ENCODE measurements at places on chromosomes 16 and 17.

GRCh38 chr16:84340325-84341040 is 27.9 kb upstream of the ATP2C2 start:
- no peak for DNase-seq

GRCh38 chr17:64218066-64218465 is 45.0 kb downstream of the TEX2 start:
- DNase-seq = no peak

DNA sequence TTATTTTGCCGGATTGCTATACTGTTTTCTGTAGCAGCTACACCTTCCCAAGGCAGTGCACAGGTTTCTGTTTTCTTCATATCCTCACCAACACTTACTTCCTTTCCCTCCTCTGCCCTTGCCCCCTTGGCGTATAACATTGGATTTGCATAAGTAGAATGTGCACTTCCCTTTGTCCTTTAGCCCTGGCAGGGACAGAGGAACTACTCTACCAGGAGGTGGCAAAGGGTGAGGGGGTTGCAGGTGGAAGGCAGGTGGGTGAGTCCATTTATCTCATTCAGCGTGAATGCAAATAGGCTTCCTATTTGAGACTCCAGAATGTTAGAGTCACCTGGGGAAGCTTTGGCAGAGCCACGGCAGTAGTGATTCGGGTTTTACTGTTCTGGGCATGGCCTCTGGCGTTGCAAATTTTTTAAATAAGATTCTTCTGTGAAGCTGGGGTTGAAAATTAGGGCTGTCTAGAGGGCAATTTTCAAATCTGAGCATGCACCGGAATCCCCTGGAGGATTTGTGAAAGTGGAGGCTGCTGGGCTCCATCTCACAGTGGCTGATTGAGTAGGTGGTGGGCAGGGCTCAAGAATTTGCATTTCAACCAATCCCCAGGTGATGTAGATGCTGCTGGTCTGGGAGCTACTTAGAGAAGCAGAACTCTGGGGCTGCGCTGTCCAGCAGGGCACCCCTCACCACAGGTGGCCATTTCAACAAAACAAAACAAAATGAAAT is 84.7 kb downstream of the PLCG2 start:
- no peak for DNase-seq

DNA sequence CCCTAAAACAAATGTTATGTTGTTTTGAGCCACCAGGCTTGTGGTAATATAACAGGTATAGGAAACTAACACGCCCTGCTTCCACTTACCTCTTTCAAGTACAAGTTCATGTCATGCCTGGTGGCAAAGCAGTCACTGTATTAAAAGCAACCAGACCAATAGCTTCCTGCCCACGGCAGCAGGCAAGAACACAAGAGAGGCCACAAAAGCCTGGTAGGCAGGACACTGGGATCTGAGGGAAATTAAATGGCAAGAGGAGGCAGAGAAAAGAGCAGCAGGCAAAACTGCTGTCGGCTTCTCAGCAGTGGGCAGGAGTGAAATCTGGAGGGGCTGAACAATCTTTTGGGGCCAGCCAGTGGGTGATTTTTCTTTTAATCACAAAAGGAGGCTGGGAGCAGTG is 2.2 kb downstream of the CYTH1 start:
- DNase-seq = no peak

GRCh38 chr16:49780433-49780832 is 75.5 kb downstream of the ZNF423 start:
- DNase-seq = no peak

DNA sequence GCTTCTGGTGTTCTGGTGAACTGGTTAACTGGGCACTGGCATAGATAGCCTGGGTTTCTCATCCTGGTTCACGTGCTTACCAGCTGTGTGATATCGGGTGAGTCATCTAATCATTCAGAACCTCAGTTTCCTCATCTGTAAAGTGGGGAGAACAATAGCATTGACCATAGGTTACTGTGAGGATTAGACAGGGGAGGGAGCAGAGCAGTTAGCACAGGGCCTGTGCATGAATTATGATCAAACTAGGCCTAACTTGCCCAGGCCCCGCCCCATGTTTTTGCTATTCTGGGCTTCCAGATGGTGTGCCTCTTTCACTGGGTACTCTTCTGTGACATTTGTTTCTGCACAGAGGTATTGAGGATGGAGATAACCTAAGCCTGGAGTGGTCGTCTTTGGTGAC is 4.6 kb upstream of the KLHL36 start:
- DNase-seq = no peak

DNA sequence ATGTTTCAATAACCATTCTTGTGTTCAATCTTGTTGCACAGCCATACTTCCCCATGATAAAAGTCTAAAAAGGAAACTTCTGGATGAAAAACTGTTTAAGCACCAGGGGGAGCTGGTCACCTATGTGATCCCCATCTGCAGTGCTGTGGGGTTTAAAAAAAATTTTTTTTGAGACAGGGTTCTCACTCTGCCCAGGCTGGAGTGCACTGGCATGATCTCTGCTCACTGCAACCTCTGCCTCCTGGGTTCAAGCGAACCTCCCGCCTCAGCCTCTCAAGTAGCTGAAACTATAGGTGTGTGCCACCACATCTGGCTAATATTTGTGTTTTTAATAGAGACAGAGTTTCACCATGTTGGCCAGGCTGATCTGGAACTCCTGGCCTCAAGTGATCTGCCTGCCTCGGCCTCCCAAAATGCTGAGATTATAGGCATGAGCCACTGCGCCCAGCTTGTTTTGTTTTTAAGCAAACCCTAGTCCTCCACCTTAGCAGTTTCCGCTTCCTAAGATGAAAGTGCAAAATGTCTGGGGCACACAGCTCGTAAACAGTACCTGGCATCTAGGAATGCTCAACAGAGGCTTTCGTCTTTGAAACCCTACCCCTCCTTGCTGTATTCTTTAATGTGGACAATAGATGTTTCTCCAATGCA is 25.4 kb downstream of the DNAJA2 start:
- DNase-seq = no peak

DNA sequence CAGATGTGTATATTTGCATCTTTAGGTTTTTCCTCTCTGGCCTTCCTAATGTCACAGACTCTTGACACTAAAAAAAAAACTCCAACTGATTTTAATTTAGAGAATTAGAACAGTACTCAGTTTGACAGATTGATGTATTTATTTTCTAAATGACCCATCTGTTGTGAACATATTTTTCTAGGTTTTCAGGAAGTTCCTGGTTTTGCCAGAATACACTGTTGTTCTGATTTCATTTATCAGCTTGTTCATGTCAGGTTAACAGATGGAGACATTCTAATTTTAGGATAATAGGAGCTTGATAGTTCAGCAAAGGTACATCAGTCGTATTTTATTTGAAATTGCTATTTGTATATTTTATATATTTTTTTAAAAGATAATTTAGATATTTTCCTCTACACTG is 133.4 kb downstream of the TANC2 start:
- no peak for DNase-seq

DNA sequence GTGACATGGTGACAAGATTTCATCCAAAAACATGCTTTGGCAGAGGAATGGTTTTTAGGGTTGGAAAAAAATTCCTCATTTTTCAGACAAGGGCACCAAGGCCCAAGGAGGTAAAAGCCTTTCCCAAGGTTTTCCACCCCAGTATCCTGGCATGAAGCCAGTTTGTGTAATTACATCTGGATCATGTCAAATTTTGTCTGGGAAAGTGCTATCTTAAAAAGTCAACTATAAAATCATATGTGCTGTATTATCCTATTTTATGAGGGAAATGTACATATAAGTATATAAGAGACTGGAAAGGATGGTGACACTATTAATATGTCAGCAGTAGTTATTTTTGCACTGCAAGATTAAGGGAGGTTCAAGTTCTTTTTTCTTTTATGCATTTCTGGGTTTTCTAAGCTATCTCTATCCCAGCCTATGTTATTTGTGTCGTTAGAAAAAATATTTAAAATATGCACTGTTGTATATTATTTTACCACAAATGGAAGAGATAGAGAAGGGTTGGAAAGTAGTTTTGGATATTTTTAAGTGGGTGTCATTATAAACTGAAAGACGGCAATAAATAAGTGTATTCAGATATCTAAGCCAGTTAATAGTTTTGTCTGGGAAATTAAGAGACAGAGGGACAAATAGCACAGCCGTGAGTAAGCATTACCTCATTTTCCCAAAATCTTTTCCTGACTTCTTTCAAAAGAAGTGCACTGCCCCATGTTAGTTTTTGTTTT is 13.5 kb upstream of the FBXO47 start:
- DNase-seq = no peak

- no peak for DNase-seq
Observed at GRCh38 chr16:50288920-50289319, 22.6 kb downstream of the ADCY7 start.

DNA sequence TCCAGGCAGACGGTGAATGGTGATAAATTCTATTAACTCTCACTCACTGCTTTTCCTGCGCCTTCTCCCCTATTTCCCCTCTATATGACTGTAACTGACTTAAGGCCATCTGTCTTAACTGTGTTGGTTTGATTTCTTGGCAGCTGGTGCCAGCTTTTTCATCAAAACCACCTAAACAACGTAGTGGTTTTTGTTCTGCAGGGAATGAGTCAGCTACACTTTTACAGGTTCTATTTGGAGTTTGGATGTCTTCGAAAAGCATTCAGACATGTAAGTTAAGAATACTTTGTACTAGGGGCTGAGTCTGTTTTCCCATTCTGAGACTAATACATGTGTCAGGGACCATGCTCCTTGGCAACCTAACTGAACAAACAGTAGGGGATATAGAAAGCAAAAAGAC is 8.5 kb downstream of the REXO5 start:
- no peak for DNase-seq

- DNase-seq = no peak
Observed at GRCh38 chr17:60554377-60554788, 28.3 kb upstream of the APPBP2 start.

- no peak for DNase-seq
Observed at GRCh38 chr16:20829536-20829935, 23.2 kb downstream of the REXO5 start.

DNA sequence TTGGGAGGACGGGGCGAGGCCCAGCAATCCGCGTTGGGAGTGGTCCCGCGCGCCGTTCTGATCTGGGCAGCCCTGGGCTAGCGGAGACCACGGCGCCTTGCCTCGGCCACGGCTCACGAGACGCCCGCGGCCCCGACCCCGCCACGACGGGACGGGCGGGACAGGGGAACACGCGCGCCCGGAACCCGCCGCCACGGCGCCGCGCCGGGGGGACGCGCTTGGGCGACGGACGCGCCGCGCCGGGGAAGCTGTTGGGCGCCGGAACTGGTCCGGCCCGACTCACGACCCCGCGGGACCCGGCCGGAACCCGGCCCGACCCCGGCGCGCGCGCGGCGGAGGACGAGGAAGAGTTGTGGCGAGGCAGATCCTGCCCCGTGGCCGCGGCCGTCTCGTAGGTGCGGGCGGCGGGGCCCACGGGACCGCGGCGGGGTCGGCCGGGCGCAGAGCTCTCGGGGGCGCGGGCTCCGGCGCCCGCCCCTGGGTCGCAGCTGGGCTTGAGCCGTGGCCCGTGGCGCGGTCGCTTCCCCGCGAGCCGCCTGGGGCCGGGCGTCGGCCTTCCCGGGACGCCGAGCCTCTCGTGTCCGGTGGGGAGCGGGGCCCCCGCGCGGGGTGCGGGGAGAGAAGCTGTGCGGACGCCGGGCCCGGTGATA is at the start of gene ACSF3:
Gene ACSF3, plus strand, starts transcription at position 251 of the 650 bp plus-strand sequence. CDS start 6,830 bp downstream, outside the sequence.
- DNase-seq = no peak

- DNase-seq = no peak
Observed at GRCh38 chr16:79595231-79595641, 5.3 kb downstream of the MAF start.

DNA sequence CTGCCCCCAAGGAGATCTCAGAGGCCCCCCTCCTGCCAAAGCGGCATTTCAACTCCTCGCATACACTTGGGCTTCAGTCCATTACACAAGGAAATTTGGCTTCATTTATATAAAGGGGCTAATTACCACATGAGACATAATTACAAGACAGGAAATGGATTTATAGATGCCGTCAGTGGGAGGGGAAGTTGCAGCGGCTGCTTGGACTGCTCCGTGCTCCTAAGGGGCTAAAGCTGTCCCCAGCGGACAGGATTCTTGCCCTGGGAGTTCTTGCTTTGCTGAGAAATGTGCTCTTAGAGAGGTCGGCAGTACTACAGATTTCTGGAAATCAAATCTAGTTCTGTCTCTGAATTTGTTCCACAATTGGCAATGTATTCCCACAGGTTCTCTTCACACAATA is 57.2 kb upstream of the NLK start:
- DNase-seq = no peak

GRCh38 chr17:337453-337852 is 15.2 kb downstream of the RPH3AL start:
- DNase-seq = no peak

GRCh38 chr17:32907583-32907982 is 20.4 kb upstream of the TMEM98 start:
- DNase-seq = no peak

DNA sequence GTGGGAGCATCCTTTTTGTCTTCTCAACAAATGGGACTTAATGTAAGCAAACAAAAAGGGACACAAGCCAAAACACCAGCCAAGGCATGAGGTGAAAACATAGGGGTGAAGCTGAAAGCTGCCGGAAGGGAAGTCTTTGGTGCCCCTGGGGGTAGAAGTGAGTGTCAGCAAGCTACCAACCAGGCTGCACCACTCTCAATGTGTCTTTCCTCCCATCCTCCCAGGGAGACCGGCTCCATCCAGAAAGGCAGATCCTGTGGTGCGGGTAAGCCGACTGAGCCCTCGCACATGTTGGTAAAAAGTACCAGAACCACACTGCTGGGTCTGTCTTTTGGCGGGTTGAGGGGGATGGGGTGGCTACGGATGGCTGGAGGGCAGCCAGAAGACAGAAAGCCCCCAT is 52.0 kb upstream of the SREBF1 start:
- no peak for DNase-seq

GRCh38 chr16:17078931-17079631 is 391.7 kb downstream of the XYLT1 start:
- DNase-seq = no peak

DNA sequence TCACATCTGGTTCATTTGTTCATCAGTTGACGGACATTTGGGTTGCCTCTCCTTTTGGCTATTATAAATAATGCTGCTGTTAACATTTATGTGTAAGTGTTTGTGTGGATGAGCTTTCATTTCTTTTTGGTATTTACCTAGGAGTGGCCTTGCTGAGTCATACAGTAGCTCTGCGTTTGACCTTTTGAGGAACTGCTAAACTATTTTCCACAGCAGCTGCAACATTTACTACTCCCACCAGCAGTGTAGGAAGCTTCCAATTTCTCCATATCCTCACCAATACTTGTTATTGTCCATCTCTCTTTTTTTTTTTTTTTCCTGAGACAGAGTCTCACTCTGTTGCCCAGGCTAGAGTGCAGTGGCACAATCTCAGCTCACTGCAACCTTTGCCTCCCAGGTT is 20.7 kb upstream of the PLCG2 start:
- no peak for DNase-seq

- DNase-seq = no peak
Observed at GRCh38 chr16:54934481-54935265, 4.0 kb downstream of the IRX5 start.

All from NCI-H2081 treated with DMSO at 0.1 percent for 48 hours (cell line).